ENCODE measurements at places on chromosomes 5 and 9. TPM values are rescaled to one million over a fixed set of nuclear protein-coding genes. Genes with fewer than 3 reads are reported as not detected.
A peak's percentile ranks its signal among the peaks of the same experiment; 100 is the strongest.

DNA sequence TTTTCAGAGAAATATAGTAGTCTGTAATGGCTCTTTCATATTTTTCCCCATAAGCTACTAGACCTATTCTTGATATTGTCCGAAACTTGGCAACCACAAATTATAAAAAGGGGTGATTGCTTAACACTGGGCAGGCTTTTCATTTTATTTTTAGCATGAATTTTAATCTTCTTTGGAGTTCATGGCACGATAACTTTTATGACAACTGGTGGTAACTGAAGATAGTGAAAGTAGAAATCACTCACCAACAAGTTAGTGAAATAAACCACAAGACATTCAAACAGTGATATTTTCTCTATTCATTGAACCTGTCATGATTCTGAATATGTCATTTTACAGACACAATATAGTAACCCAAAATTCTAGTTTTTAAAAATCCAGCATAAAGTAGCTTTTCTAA is 213.9 kb downstream of the PRDM9 start:
- no peaks in the 10 kb centered on the region for H3K4me1 ChIP-seq
- H3K36me3 ChIP-seq: no peaks in the 10 kb centered on the region
- H3K27me3 ChIP-seq: no peaks in the 10 kb centered on the region
- no peak for DNase-seq
- no peak overlapping the region for H3K4me3 ChIP-seq

- no peaks in the 10 kb centered on the region for H3K36me3 ChIP-seq
- DNase-seq: peak; percentile 12
- no peak overlapping the region for H3K27ac ChIP-seq
- H3K4me3 ChIP-seq: no peak overlapping the region
- H3K27me3 ChIP-seq: peaks cover 33% of the 10 kb centered on the region
These were observed 723 bp downstream of the PPP1R26 start for GRCh38 chr9:135480071-135480939.

DNA sequence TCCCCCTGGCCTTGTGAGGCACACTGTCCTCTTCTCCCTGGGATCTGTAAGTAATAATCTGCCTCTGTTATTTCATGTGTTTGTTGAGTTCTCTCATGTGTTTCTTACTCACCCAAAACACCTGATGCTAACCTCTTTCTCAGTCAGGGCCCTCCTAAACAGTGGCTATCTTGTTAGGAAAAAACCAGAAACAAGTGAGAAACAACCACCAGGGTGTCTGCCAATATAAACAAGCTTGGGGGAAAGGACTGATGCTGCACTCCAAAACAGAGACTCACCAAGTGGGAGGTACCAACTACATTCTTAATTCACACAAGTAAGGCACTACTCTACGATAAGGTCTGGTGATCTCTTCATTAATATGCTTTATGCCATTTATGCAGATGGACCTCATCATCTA is 564.4 kb downstream of the SEMA5A start:
- H3K4me1 ChIP-seq: no peaks in the 10 kb centered on the region
- no peaks in the 10 kb centered on the region for H3K27me3 ChIP-seq
- no peak overlapping the region for H3K27ac ChIP-seq
- no peaks in the 10 kb centered on the region for H3K36me3 ChIP-seq
- DNase-seq: no peak
- no peak overlapping the region for H3K4me3 ChIP-seq

DNA sequence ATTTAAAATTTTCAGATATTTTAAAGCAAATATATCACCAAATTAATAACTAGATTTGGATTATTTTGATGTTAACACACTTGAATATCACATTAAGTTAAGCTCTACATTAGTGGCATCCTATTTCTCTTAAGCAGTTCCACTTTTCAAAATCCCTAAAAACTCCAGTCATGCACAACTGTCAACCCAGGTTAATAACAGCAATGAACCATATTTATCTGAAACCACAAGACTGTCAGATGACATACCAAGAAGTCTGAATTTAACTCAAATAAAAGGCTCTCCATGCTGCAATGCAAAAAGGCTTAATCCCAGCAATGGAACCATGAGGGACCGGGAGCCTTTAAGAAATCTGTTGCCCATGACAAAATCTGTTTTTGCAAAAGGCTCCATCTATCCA is 27.5 kb downstream of the FNIP1 start:
- peaks cover 11% of the 10 kb centered on the region for H3K36me3 ChIP-seq
- no peaks in the 10 kb centered on the region for H3K27me3 ChIP-seq
- peaks cover 21% of the 10 kb centered on the region for H3K4me1 ChIP-seq
- no peak overlapping the region for H3K4me3 ChIP-seq
- no peak overlapping the region for H3K27ac ChIP-seq

- no peaks in the 10 kb centered on the region for H3K36me3 ChIP-seq
- no peak overlapping the region for H3K27ac ChIP-seq
- H3K27me3 ChIP-seq: no peaks in the 10 kb centered on the region
- H3K4me3 ChIP-seq: no peak overlapping the region
- H3K4me1 ChIP-seq: no peaks in the 10 kb centered on the region
These were observed 30.4 kb downstream of the RUSC2 start for GRCh38 chr9:35520364-35520710.

DNA sequence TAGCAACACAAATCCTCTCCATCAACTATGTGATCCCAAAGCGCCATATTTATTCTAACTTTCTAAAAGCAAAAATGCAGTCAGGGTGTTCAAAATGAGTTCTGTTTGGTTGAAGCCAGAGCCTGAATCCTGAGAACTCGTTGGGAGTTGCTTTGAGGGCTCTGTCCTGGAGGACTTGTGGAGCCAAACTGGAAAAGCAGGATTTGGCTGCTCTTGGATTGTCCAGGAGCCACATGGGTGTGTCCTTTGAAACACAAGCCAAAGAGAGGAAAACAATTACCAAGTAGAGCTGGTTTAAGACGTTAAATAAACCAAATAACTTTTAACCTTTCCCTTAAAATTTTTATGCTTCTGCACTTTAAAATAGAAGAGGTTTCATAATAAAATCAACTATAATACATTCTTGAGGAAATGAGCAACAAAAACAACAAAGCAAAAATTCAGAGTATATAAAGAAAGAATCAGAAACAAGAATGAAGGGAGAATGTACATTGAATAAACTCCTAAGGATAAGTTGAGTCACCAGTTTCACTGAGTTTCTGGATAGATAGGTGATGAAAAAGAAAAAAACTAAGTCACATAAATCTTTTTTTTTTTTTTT is 13.5 kb downstream of the C5orf46 start:
- H3K36me3 ChIP-seq: no peaks in the 10 kb centered on the region
- no peaks in the 10 kb centered on the region for H3K4me1 ChIP-seq
- H3K27me3 ChIP-seq: peaks cover 2% of the 10 kb centered on the region
- DNase-seq: no peak
- H3K4me3 ChIP-seq: no peak overlapping the region

GRCh38 chr5:80867233-80867632 is 92.9 kb upstream of the RASGRF2 start:
- H3K4me3 ChIP-seq: no peak overlapping the region
- no peaks in the 10 kb centered on the region for H3K27me3 ChIP-seq
- peaks cover 43% of the 10 kb centered on the region for H3K36me3 ChIP-seq
- H3K4me1 ChIP-seq: peaks cover 54% of the 10 kb centered on the region

The ORM2 gene
- total RNA-seq: not detected

The SPAG8 gene
- total RNA-seq: 0.85 TPM

The TMEM252 gene
- total RNA-seq: not detected

The SPATA31A3 gene
- not detected for total RNA-seq

All from activated CD4-positive, alpha-beta T cell treated with anti-CD3 and anti-CD28 coated beads for 36 hours (primary cell).